ENCODE measurements at places on chromosomes 5 and 9.
A peak's percentile ranks its signal among the peaks of the same experiment; 100 is the strongest.

GRCh38 chr9:93240891-93241334, 57.0 kb downstream of the WNK2 start:
- no peak for DNase-seq

DNA sequence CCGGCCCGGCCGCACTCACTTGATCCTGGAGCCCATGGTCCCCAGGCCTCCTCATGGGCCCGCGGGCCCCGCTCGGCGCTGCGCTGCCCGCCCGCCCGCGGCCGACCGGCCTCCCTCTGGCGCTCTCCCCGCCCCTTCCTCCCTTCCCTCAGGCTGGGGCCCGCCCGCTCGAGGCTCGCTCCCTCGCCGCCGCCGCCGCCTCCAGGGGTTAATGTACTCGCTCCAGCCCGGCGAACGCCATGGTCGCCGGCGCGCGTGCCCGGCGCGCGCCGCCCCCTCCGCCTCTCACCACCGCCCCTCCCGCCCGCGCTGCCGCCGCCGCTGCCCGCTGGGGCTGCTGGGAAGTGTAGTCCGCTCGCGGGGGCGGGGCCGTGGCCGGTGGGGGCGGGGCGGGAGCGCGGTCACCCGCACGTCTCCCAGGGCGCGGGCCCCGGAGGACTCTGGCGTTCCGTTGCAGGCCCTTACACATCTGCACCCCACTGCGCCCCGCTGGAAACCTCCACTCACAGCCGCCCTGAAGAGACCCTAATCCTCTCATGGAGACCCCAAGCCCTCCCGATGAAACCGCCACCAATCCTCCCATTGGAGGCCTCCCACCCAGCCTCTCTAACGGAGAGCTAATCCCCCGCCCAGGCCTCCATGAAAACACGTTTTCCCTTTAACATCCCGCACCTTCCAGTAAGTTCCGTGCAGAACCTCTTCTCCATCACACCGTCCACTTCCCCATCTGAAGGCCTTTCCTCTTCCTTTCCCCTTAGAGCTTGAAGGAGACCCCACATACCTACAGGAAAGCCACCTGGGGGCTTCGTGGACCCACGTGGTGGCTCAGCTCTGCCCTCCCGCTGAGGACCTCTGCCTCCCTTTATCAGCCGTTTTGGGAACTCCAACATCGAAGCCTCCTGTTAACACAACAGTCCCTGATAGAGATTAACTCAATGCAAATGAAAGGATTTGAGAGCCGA, at the start of gene DENND1A:
TSS of gene DENND1A (minus strand) at position 257 of the 962 bp plus-strand sequence. CDS start at position 36, 221 bp downstream.
- peak; percentile 95 for DNase-seq

DNA sequence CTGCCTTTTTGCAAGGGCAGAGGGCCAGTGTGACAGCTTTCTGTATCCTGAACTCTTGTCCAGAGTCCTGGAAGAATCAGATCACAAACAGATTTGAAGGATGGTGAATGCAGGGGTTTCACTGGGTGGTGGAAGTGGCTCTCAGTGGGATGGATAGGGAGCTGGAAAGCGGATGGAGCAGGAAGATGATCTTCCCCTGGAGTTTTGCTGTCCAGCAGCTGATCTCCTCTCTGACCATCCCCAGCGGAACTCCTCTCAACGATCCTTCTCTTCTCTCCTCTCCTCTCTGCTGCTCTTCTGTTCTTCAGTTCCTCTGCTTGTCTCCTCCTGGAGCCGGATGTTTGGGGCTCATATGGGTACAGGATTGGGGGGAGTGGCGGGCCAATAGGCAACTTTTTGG, 108.3 kb upstream of the HMHB1 start:
- DNase-seq: no peak

- DNase-seq: no peak
Observed at GRCh38 chr9:79325501-79325900, 246.3 kb upstream of the TLE4 start.

- no peak for DNase-seq
Observed at GRCh38 chr5:160188141-160189015, 40.9 kb upstream of the FABP6 start.

DNA sequence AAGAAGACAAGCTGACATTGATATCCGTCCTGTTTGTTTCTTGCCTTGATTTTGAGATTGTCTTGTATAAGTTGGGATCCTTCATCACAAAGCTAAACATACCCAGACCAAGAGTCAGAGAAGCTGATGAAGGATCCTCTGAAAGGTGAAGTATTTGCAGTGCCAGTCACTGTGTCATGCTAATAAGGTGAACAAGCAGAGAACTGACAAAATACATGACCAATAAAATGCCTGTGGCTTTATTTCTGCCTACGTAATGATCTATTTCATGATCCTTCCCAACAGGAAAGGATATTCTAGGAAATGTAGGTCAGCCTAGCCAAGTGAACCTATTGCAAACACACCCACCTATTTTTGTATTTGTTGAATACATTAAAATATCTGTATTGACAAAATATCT, 351.3 kb upstream of the CDH9 start:
- no peak for DNase-seq

GRCh38 chr5:142972064-142972570, 201.9 kb downstream of the ARHGAP26 start:
- DNase-seq: no peak

DNA sequence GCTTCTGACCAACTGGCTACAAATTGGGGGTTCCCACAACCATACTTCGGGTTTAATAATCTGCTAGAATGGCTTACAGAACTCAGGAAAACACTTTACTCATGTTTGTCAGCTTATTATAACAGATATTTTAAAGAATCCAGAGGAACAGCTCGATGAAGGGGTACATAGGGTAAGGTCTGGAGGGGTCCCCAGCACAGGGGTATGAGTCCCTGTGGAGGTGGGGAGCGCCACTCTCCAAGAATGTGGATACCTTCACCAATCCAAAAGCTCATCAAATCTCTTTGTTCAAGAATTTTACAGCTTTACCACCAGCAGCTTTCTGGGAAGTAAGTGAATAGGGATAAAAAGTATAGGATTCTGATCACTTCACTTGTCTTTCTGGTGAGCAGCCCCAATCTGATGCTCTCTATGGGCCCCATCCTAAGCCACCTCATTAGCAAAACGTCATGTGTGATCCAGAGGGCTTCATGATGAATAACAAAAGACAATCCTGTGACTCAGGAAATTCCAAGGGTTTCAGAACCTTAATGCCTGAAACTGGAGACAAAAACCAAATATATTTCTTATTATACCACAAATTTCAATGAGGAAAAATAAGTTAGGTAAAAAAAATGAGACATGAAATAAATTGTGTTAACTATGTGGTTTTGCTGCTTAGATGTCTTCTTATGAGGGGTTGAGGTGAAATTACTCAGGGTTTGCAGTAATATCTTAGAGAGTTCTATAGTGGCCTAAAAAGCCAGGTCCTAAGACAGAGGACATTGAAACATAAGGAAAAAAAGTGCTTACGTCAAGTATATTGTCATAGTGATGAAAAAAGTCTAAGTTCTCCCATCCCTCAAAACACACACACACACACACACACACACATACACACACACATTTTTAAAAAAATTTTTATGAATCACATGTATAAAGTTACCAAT, 290.5 kb downstream of the ANXA1 start:
- DNase-seq: no peak

DNA sequence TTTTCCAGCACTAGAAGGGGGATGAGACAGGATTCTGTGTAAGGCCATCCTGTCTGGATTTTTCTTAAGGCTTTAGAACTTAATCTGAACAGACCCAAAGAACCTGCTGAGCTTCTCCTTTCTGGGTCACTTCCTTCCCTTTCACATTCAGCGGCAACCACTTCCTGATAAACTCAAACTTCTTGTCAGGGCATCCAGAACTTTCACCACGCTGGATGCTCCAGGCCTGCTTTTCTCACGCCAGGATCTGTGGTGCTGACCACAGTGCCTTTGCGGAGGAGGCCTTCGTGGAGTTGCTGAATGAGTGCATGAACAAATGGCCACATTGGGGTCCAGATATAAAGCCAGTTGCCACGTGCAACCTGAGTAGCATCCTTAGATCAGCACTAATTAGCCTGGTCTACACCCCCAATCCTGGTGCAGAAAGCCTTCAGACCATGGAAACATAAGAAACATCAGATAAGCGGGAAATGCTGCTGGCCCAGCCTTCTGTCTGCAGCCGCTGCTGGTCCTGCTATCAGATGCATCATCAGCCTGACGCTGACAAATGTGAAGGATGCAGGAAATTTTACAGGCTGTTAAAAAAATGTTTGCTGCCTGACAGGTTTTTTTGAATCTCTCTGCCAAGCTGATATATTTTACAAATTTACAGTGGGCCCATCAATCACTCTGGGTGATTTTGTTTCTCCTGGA, 75.3 kb upstream of the BARHL1 start:
- DNase-seq: no peak

- no peak for DNase-seq
Observed at GRCh38 chr9:92650296-92650695, 19.6 kb downstream of the IPPK start.

- DNase-seq: peak; percentile 88
Observed at GRCh38 chr9:113516840-113517577, 53.5 kb downstream of the RGS3 start.

DNA sequence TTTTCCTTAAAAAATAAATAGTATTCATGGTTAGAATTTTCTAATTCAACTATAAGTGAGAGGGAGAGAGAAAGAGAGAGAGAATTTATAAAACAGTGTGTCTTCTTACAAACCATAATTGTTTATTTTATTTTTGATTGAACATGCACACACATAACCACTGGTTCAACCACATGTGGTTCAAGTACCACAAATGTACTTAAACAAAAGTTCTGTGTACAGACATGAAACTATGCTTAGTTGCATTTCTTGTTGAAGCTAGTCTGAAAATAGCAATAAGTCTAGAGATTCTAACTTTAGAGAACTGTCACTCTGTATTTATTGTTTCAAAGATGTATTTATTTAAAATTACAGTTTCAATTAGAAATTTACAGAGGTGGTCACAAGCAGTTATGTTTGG, 130.6 kb upstream of the PDE4D start:
- no peak for DNase-seq

GRCh38 chr5:59769041-59769360, 124.5 kb downstream of the PDE4D start:
- no peak for DNase-seq

GRCh38 chr5:132479111-132479951, 11.2 kb downstream of the IRF1 start:
- no peak for DNase-seq

- no peak for DNase-seq
Observed at GRCh38 chr9:126016579-126017290, 269.6 kb downstream of the PBX3 start.

- no peak for DNase-seq
Observed at GRCh38 chr9:115442054-115442453, 324.1 kb upstream of the TNC start.

DNA sequence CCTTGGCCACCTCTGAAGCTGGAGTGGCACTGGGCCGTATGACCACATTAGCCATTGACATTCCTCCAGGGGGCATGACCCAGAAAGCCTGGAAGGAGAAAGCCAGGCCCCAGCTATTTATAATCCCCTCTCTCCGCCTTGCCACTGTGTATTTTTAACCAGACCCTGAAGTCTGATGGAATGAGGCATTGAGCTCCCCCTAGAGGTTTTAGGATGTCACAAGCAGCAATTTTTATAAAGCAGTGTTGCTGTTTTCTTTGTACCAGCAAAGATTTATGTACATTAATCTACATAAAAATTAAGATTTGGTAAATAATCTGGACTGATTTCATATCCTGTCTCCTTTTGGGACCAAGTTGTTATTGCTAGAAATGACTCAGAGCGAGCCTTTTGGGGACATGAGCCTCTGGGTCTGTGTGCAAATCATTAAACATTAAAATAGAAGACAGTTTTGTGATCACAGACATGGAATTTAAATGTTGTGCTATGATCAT, 127.1 kb downstream of the TRIO start:
- DNase-seq: peak; percentile 43

GRCh38 chr5:29367176-29367833, 1826.2 kb upstream of the CDH6 start:
- DNase-seq: no peak

DNA sequence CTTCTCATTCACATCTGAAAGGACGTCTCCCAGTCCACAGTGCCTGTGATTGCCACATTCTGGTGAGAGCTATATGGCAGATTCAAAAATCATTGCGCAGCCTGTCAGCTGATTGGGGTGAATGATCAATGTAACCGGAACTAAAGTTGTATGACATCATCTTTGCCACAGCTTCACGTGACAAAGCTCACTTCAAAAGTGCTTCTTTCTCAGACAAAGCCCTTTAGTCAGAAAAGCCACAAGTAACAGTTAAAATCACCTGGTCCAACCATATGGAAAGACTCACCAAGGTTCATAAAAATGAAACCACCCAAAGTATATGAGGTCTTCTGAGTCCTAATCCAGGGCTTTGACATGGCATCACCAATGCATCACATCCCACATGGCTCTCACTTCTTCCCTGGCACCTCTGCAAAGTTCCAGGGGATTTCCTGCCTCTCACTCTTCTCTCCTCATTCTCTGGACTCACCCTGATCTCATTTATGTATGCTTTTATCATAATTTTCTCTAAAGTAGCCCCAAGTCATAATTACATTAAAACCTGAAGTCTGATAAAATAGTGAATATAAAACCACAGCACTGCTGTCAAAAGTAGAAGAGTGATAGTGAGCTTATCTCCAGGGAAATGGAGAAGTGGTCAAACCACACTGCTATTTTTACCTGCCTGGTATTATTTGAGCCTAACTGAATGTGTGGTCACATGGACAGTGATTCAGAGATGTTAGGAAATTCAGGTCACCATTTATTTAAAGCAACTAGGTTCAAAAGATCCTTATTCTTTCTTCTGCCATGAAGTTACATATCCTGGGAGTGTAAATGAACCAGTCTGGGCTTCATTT, 193.1 kb upstream of the PTGER4 start:
- DNase-seq: peak; percentile 94

- no peak for DNase-seq
Observed at GRCh38 chr5:97141031-97141430, 1.4 kb downstream of the LIX1 start.

GRCh38 chr9:29213417-29214153, 1640.3 kb upstream of the C9orf72 start:
- no peak for DNase-seq

GRCh38 chr9:116501871-116502270, 185.2 kb upstream of the TRIM32 start:
- no peak for DNase-seq

DNA sequence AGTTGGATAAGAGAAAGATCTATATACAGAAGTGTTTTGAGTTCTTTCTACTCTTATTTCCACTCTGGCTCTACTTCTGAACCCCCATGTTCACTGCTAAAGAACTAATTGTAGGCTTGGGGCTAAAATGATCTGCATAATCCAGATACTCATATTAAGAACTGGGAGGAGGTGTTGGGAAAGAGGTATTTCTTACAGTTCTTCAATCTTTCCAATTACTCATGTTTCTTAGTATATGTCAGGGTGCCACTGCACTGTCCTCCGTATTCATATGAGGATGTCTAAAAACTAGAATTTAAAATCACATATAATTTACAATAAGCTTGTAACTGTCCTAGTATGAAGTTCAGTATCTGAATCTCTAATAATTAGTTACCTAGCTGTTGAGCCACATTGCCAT, 12.7 kb downstream of the NIPBL start:
- peak; percentile 46 for DNase-seq
